CD8-positive, alpha-beta T cell (primary cell): ENCODE measurements at places on chromosomes 7 and 10.

DNA sequence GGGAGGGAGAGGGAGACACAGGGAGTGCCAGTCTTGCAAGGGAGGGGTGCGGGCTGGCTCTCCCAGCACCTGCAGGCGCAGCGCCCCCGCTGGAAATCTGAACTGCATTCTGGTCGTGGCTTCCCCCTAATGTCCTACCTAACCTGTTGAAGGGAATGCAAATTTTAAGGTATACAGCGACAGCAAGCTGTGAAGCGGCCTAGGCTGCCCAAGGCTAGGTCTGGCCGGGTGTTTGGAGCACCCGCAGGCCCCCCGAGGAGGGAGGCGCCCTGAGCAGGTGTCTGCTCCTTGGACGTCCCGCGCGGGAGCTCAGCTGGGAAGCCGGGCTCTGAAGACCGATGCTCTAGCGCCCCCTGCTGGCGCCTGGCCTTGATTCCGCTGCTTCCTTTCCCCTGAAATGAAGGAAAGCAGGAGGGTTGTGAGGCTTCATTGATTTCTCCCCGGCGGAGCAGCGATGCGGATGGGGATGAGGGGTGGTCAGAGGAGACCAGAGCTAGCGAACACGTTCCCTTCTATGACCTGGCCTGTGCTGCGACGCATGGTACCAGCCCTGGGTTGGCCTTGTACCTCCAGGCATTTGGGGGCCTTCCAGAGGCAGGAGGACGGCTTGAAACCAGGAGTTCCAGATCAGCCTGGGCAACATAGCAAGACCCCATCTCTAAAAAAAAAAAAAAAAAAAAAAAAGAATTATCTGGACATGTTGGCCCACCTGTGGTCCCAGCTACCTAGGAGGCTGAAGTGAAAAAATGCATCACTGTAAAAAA, 601.3 kb downstream of the GALNT17 start:
- peak; percentile 62 for DNase-seq

DNA sequence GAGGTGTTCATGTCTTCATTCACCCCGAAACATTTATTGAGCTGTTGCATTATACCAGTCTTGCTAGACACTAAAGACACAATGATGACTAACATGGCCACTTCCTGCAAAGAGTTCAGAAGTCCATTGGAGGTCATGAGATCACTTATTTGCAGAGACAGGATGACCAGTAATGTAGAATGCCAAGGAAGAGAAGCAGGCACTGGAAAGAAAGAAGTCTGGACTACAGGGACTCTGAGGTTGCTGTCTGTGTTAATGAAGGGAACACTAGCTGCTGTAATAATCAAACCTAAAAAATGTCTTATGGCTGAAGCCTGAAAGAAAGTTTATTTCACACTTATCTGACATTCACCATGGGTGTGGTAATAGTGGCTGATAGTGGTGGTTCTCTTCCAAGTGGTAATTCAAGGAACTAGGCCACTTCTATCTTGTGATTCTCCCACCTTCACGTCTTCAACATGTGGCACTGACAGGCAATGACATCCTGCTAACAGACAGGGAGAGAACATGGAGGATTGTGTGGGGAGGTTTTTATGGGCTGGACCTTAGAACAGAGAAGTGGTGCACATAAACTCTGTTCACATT, 89.2 kb upstream of the MKLN1 start:
- DNase-seq, result no peak

- DNase-seq, result no peak
These were observed 59.4 kb upstream of the ZNF438 start for GRCh38 chr10:31090894-31091607.

GRCh38 chr7:27105301-27106031, 3.0 kb upstream of the HOXA2 start:
- DNase-seq, result no peak

DNA sequence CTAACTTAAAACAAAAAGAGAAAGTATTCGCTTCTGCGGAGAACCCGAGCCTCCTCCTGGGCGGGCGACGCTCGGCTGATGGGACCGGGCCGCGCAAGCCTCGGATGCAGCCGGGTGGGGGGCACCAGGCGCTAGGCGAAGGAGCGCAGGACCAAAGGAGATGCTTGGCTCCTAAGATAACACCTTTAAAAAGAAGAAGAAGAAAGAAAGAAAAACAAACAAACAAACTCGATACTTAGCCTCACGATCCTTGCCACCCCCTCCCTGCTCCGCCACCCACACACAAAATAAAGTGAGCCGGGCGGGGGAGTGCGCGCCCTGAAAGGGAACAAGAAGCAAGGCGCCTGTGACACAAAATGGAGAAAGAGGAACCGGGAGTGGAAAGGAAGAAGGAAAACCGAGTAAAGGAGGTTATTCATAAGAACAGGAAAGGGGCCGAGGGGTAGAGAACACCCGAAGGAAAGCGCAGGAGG, 34.0 kb upstream of the EBLN1 start:
- peak; percentile 25 for DNase-seq

GRCh38 chr7:155194382-155195140, 103.1 kb upstream of the INSIG1 start:
- no peak for DNase-seq

DNA sequence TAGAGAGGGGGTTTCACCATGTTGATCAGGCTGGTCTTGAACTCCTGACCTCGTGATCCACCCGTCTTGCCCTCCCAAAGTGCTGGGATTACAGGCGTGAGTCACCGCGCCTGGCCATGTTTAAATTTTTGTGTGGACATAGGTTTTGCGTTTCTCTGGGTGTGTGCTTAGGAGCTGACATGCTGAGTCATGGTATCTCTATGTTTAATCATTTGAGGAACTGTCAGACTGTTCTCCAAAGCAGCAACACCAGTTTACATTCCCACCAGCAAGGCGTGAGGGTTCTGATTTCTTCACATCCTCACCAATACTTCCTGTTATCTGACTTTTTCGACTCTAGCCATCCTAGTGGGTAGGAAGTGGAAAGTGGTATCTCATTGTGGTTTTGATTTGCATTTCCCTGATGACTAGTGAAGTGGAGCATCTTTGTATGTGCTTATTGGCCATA, 153.7 kb downstream of the DNAJB6 start:
- no peak for DNase-seq

GRCh38 chr10:127276794-127277462, 80.5 kb upstream of the INSYN2A start:
- no peak for DNase-seq

- DNase-seq, result no peak
These were observed 534.1 kb downstream of the AUTS2 start for GRCh38 chr7:70132226-70132851.

DNA sequence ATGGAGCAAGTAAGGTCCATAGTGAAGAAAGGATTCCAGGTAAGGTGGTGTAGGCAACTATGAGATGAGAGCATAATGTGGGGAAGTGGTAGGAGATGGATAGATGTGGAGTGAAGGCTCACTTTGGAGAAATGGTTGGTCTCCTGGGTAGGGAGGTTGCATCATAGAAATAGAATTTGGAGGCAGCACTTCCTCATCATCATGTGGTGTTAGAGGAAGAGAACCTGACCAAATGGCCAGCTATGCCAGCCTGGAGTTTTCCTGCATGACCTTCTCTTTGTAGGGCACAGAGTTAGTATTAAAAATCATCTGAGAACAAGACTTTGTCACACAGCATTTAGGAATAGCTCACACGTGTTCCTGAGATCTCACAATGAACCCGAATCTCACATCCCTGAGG, 126.7 kb upstream of the CXCL12 start:
- DNase-seq, result no peak

GRCh38 chr7:108189733-108190388, 59.7 kb upstream of the LAMB4 start:
- DNase-seq, result no peak

GRCh38 chr7:50409856-50410745, 40.0 kb downstream of the FIGNL1 start:
- DNase-seq, result no peak

GRCh38 chr10:58511765-58512490, 744 bp upstream of the BICC1 start:
- no peak for DNase-seq

DNA sequence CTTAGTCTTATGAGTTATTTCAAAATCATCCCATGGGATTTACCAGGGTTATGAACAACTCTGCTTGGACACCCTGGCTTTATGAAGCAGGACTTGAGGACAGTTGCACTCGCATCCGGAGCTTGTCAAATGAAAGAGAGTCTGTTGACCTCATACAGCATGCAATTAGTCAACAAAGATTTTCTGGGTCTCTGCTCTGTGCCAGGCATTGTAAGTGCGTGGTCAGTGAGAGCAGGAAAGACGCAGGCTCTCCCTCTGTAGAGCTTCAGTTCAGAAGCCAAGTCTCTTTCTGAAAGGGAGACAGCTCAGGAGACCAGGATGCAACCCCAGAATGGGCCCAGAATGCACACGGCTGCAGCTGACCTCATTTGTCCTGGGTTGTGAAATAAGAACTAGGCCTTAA, 45.5 kb upstream of the DMBT1 start:
- DNase-seq, result no peak

DNA sequence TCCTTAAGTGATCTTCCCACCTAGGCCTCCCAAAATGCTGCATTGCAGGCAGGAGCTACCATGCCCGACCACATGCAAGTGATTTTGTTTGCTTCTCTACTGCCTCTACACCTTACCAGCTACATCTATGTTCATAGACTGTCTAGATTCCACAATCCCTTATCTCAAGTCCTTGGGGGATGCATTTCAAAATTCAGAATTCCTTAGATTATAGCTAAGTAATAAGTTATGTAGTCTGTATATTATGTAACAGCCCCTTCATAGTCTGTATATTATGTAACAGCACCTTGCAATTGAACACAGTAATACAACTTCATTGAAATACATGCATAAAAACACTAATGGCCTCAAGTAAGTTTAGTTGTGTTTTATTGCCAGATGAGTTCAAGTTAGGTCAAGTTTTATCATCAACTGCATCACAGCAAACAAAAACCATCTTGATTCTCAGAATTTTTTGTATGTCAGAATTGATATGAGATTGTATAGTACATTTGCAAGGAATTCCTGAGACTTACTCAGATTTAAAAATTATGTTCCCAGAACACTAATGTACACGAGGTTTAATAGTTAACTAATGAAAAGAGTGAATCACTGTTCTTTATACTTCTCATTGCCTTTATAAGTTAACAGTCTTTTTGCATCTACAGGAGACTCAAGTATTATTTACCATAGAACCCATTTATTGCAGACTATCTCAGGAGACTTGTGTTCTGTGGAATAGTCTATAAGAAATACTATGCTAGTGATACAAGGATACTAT, 11.6 kb upstream of the FOXP2 start:
- no peak for DNase-seq

DNA sequence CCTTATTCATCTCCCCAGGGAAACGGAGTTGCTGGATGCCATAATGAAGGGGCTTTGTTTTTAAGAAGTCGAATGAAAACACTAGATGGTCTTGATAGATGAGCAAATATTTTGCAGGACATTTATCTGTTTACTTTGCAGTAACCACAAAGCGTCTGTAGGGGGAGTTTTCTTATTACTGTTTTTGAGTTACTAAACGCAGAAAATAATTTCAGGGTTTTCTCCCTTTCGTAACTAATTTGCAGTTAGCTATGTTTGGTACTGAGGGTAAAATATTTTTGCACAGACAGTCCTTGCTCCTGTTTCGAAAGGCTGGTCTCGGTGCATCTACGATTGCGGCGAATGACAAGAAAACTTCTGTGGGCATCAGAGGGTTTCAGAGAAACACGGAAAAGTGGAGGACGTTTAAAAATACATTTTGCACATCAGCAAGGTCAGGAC, 505.6 kb upstream of the MKI67 start:
- no peak for DNase-seq

DNA sequence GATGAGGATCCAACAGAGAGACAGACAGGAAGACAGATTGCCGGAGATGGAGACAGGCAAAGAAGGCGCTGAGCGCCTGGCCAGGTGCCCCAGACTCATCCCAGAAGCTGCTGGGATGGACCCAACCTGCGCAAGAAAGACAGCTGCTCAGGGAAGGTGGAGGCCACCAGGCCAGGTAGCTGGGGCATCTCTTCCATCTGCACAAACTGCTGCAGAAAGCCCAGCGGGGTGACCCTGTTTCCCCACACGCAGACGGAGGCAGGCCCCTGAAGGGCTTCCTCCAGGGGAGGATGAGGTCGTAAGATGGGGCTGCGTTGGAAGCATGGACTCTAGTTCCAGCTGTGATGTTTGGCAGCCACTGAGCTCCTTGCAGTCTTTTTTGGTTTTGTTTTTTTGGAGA, 16.5 kb upstream of the YWHAG start:
- no peak for DNase-seq

DNA sequence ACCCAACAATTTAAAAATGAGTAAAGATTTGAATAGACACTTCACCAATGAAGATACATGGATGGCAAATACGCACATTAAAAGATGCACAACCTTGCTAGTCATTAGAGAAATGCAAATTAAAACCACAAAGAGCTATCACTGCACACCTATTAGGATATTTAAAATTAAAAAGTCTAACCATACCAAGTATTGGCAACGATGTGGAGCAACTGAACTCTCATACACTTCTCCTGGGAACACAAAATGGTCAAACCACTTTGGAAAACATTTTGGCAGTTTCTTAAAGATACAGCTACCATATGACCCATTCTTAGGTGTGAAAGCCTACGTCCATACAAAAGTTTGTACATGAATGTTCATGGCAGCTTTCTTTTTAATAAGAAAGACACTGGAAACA, 36.1 kb downstream of the DCLRE1C start:
- no peak for DNase-seq

DNA sequence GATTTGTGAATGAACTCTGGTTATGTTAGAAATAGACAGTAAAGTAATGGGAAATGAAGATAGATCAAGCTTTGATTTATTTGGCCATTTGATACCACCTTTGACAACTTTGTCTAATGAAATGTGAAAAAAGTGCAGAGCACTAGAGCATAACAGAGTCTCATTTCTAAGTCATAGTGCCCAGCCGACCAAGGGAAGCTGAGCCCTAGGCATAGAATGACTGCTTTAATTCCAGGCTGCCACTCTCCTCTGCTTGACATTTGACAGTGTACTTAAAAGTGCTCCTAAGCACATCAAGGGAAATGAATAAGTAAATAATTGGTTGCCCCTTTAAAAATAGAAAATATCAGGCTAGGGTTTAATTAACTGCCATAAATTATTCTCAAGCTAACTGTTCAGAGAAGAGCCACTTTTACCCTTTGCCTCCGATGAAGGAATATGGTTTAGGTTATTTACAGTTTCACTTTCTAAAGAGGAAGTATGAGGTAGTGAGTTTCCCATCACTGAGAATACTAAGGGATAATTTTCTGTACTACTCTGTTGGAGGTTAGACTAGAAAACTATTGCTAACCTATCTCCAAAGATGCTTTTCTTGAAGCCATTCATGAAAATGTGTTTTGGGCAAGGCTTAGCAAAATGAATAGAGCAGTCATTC, 591.6 kb downstream of the REEP3 start:
- no peak for DNase-seq

DNA sequence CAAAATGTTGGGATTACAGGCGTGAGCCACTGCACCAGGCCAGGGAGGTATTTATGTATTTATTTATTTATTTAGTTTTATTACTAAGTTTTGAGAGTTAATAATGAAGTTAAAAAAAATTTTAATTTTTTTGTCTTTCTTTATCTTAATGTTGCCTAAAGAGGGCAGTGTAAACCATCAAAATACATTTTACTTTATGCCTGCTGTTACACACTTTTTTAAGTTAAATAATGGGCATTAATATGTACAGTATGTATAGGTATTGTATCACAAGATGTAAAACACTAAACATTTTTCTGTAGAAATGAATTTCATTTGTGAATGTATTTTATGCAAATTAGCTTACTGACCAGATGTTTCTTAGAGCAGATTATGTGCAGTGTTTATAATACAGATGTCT, 129.4 kb downstream of the AASS start:
- DNase-seq, result no peak
